Neural cell (in vitro differentiated cells): ENCODE measurements at places on chromosomes 7 and 10. TPM values are rescaled to one million over a fixed set of nuclear protein-coding genes. Genes with fewer than 3 reads are reported as not detected.

ACBD7 gene
- polyA plus RNA-seq = 3.3 and 7.8 TPM in 2 replicates

ANKRD30A gene
- not detected in 2 replicates for polyA plus RNA-seq

MSMB gene
- polyA plus RNA-seq = not detected in 2 replicates

KIFBP gene
- 76.9 and 94.1 TPM in 2 replicates for polyA plus RNA-seq

SLC26A5 gene
- not detected in 2 replicates for polyA plus RNA-seq

ZC3HAV1L gene
- polyA plus RNA-seq = not detected in 2 replicates

PTER gene
- not detected in 2 replicates for polyA plus RNA-seq

GTF2IRD2 gene
- polyA plus RNA-seq = 17.7 and 19.9 TPM in 2 replicates

NKX2-3 gene
- not detected in 2 replicates for polyA plus RNA-seq

SEC23IP gene
- polyA plus RNA-seq = 13.8 and 16.4 TPM in 2 replicates
